ENCODE measurements at places on chromosomes 1 and 21.

DNA sequence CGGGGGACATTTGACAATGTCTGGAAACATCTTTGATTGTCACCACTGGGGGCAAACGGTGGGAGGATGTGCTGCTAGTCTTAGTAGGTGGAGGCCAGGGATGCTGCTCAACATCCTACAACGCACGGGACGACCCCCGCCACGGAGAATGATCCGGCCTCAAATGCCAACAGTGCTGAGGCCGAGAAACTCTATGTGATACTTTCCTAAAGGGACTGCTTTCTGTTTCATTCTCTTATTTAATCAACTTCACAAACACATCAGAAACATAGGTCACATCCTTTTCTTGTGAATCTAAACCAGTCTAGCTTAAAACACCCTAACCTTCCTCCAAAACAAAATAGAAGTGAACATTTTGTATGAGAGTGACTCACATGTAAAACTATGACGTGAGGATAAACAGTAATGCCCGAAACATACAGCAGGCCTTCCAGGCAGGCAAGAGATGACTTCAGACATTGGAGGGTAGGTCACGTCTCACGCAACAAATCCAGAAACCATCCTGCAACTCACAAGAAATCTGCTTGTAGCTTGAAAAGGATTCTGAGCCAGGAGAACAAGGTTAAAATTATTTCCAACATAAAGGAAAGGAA is 37.2 kb upstream of the ETS2 start:
- DNase-seq: no peak

DNA sequence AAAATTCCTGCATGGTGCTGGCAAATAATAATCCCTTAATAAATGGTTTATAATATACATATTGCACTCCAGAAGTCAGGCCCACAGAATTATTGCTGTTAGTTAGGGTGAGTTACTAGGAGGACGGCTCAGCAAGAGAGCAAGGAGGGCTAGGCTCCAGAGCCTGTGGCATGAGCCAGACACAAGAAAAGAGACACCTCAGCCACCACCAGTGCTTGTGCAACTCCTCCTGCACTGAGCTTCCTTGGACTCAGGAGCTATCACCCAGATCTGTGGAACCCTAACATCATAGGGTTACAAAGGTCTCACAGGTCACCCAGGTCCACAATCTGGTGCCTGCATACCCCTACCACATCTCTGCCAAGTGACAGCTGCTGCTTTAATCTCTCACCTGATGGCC is 12.8 kb upstream of the LRRC8D start:
- DNase-seq: no peak

DNA sequence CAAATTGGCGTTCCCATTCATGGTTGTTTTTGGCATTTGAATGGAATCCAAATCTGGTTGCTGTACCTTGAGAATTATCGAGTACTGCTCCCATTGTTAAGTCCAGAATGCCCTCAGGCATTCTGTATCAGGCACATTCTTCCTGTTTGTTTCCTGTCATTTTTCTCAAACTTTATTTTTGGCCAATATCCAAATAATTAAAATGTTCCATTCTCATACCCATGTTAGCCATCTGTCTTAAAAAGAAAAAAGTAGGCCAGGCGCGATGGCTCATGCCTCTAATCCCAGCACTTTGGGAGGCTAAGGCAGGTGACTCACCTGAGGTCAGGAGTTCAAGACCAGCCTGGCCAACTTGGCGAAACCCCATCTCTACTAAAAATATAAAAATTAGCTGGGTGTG is 29.3 kb upstream of the SHISA4 start:
- DNase-seq: no peak

DNA sequence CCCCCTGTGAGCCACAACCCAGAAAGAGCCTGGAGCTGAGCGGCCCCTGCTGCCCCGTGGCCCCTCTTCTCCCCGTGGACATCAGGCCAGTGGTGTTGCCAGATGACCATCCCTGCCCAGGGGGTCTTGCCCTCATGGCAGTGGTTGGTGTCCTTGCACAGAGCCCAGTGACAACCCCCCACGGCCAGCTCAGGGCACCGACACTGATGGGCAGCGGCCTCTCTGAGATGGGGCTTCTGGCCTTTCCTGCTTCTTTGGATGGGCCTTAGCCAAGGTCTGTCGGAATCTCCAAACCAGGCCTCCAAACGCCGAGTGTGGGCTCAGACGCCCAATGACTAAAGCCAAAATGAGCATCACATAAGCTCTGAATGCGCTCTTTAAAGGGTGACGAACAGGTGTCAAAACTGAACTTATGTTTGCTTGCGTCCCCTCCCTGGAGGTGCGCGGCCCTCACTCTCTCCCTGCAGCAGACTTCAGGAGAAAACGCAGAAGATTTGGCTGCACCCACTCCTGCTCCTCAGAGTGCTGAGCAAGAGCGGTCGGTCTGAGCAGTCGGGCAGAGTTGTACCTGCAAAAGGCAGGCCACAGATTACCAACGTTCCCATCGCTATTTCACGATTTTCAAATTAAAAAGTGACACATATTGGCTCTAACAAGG is 41.9 kb downstream of the UBE2G2 start:
- DNase-seq: peak; percentile 37

DNA sequence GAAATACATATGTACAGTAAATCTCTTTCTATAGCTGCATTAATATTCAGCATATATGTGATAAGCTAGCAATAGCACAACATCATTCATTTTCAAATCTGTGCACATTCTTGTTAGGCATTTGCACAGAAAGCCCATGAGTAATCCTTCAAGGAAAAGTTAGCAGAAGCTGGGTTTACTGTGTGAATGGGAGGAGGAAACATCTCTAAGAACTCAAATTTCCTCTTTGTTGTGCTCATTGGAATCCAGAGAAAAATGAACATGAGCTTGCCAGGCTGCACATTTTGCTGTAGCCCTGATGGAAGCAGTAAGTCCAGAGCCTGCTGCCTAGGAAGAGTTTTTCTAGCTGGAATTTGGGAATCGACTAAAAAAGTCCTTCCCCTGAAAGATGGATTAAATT is 214.2 kb upstream of the FOXD3 start:
- DNase-seq: no peak

- DNase-seq: no peak
Observed at GRCh38 chr1:183126528-183126927, 59.5 kb upstream of the LAMC2 start.

GRCh38 chr1:209150114-209150513 is 433.4 kb upstream of the CAMK1G start:
- no peak for DNase-seq

DNA sequence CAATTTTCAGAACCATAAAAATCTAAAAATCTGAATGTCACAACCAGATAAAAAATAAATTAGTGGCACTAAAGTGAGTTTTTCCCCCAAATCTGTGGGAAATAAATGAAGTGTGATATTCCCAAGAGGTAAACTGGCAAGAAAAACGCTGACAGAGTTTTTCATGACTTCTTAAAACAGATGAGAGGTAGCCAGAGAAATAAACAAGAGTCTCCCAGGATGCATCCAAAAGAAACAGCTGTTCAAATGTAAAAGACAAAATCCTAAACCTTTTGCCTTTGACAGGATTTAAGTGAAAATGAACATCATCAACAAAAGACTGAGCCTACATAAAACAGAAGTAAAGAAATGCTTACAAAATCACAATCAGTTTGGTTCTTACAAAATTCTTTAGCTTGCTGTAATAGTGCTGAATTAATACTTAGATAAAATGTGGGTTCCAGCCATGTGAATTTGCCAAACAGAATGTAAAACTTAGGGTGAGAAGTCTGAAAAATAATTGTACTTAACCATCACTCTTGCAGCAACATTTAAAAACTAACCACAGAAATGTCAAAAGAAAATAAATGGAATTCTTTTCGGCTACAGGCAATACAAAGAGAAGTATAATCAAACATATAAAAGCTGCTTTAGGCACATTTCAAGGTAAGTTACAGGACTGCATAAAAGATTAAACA is 133.6 kb downstream of the EIF4G3 start:
- no peak for DNase-seq

- DNase-seq: no peak
Observed at GRCh38 chr1:41368366-41368765, 7.1 kb downstream of the FOXO6 start.

GRCh38 chr1:91020486-91020885 is 1.3 kb downstream of the ZNF644 start:
- no peak for DNase-seq

DNA sequence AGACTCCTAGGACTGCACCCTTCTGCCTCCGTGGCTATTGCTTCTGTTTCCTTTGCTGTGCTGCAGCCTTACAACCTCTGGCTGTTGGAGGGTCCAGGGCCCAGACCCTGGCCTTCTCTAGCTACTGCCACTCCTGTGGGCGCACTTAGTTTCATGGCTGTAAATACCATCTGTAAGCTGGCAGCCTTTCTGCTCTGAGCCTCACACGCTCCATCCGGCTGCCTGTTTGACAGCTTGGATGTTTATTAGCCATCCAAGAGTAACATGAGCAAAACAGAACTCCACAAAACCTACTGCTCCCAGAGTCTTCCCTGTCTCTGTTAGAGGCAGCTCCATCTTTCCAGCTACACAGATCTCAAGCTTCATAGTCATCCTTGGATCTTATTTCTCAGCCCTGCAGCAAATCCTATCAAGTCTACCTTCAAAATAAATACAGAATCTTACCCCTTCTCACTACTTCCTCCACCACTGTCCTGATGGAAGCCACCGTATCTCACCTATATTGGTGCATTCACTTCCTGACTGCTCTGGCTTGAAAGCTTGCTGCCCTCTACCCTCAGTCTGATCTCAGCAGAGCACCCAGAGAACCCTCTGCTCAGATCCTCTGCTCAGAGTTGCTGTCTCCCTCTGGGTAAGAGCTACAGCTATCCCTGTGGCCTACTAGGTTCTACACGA is 19.1 kb downstream of the SLC25A33 start:
- no peak for DNase-seq

DNA sequence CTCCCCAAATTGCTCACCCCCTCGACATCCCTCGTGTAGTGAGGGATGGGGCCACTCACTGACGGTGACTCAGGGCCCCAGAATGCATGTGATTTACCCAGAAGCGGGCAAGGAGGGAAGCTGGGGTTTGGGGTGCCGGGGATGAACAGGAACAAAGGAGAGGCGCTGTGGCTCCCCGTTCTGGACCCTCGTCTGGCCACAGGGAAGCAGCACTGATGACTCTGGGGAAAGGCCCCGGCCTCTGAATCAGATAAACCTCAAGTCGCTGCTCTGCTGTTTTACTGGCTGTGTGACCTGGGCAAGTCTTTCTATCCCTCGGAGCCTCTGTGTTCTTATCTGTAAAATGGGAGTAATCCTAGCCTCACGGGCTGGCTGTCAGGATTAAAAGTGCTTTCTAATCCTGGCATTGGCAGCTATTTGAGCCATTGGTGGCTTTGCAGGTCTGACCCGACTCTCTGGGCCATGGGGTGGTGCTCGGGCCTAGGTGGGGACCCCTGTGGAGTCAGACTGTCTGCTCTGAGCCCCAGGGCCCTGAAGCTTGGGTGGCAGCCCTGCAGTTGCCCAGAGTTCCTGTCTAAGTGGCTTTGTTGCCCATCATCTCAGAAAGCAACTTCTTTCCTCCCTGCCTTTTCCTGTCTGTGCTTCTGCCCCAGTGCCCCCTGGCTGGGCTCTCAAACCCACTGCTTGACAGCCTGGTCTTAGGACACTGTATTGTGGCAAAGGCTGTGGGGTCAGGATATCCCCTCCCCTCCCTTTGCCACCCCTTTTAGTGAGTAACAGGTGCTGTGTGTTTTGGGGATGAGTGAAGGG is 5.5 kb downstream of the TNFRSF1B start:
- DNase-seq: no peak

- peak; percentile 24 for DNase-seq
Observed at GRCh38 chr1:5651964-5652821, 340.0 kb downstream of the NPHP4 start.

- DNase-seq: no peak
Observed at GRCh38 chr1:74780594-74780993, 47.6 kb downstream of the TYW3 start.

- no peak for DNase-seq
Observed at GRCh38 chr1:78472851-78473496, 17.8 kb upstream of the PTGFR start.

DNA sequence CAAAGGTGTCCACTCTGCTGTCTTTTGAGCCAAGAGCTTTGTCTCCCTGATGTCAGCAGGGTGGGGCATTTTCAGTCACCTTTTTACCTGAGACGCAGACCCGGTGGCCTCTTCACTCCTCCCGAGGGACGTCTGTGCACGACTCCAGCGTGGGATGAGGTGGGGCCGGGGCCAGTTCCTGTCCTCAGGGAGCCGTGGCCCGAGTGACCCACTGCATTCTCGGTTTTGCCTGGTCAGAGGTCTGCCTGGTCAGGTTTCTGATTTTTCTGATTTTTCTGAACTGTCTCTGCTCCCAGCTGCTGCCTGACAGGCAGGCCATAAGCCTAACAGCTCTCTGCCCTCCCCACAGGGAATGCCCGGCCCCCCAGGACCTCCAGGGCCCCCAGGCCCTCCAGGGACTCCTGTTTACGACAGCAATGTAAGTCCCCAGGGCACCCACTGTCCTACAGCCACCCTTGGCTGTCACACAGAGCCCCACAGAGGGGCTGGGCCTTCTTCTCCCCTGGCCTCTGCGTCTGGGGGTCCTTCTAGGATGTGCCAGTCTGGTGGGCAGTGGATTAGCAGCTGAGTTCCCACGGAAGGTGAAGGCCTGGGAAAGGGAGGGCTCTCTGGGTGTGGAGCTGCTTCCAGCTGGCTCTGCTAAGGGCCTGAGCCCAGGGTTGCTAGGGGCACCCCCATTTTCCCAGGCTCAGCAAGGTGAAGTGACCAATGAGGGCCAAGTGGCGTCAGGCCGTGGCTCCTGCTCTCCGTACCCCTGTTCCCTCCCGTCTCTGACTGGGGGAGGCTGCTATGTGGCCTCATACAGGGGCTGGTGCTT is 45.9 kb downstream of the SLC19A1 start:
- DNase-seq: no peak

DNA sequence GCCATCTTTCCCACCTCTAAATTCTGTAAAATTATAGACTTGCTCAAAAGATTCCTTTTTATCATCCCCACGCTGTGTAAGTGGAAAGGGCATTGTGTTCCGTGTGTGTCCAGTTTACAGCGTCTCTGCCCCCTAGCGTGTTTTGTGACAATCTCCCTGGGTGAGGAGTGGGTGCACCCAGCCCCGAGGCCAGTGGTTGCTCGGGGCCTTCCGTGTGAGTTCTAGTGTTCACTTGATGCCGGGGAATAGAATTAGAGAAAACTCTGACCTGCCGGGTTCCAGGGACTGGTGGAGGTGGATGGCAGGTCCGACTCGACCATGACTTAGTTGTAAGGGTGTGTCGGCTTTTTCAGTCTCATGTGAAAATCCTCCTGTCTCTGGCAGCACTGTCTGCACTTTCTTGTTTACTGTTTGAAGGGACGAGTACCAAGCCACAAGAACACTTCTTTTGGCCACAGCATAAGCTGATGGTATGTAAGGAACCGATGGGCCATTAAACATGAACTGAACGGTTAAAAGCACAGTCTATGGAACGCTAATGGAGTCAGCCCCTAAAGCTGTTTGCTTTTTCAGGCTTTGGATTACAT is 61.9 kb downstream of the POFUT2 start:
- DNase-seq: no peak

GRCh38 chr21:45048968-45049367 is 25.4 kb upstream of the ADARB1 start:
- no peak for DNase-seq

DNA sequence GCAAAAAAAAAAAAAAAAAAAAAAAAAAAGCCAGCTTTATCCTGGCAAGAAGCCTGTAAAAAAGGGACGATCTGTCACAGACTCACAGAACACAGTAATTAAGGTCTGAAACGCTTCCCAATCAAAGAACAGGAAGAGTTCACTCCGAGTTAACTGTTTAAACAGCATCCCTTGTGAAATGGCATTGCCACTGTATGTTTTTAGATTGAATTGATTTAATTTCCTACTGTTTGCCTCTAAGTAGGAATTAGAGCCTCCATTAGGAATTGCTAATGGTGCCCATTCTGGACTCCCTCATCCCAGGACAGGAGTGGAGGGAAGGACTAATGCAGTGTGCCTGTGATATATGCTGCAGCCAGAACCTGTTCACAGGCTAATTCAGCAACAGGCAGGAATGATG is 370.8 kb downstream of the RWDD3 start:
- DNase-seq: no peak

Measured in dorsolateral prefrontal cortex (tissue), 122 donors.